Frontal cortex (tissue), 4 donors: ENCODE measurements at places on chromosomes 3 and 15. TPM values are rescaled to one million over a fixed set of nuclear protein-coding genes. Genes with fewer than 3 reads are reported as not detected.

Gene GREM1
- total RNA-seq: 2.4 TPM

Gene QTRT2
- 13.9 TPM for total RNA-seq

Gene INKA1
- total RNA-seq: 14.3 TPM

Gene LRRN1
- total RNA-seq: 24.9 TPM

Gene FSD2
- not detected for total RNA-seq

Gene SNAPC5
- 9.4 TPM for total RNA-seq

Gene GOLGA8R
- 0.82 TPM for total RNA-seq

Gene HCLS1
- 0.82 TPM for total RNA-seq

Gene MESP2
- not detected for total RNA-seq

Gene C2CD4B
- 0.41 TPM for total RNA-seq

Gene PPP1R14D
- total RNA-seq: not detected

Gene SPATA12
- not detected for total RNA-seq

Gene CCRL2
- 0.41 TPM for total RNA-seq

Gene GOLGA6L7
- total RNA-seq: not detected

Gene SPRED1
- total RNA-seq: 70.9 TPM

Gene SHF
- 49.3 TPM for total RNA-seq

Gene GABRR3
- not detected for total RNA-seq

Gene STXBP5L
- total RNA-seq: 11.0 TPM

- peak; percentile 40 for DNase-seq
Observed at GRCh38 chr3:189233225-189233858, 61.6 kb downstream of the TPRG1 start.

DNA sequence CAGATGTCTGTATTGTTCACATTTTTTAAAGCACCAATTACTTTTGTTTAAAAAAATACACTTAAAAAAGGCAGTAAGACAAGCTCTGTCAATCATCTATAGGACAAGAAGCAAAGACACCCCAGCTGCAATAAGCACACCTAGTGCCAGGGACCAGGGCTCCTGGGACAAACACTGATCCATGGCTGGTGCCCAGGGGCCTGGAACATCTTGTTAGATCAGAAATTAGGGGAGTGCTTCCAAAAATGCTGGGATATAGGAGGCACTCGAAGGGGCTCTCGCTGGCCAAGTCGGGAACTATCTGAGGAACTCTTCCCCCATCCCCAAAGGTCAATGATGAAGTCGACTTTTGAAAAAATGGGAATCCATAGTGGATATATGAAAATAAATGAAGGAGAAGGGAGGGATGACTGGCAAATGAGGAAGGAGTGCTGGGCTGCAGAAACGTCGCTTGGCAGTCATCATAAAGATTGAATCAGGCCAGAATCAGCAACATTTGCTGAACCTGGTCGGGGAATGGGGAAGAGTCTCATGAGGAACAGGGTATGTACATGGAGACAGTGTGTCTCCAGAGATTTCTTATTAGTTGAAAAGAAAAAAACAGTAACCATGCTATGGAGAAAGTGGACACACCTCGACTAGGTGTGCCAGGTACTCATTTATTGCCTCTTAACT lies 28.5 kb downstream of the TSPAN3 start:
- no peak for DNase-seq

- no peak for DNase-seq
Observed at GRCh38 chr3:81218023-81218422, 543.4 kb downstream of the GBE1 start.

DNA sequence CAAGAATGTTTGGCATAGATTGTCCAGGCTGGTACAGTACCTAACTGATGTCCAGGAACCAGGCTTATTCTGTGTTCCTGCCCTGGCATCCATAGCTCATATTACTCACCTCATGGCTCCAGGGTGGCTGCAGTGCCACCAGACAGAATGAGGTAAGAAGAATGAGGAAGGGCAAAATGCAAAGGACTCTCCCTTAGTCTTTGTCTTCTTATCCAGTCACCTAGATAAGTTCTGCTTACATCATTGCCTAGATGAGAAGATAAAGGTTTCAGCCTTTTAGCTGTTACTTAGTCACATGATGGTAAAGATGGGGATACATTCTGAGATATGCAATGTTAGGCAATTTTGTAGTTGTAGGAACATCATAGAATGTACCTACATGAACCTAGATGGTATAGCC lies 45.8 kb downstream of the CHP1 start:
- no peak for DNase-seq

- no peak for DNase-seq
Observed at GRCh38 chr15:66565141-66565641, 607 bp downstream of the LCTL start.

GRCh38 chr3:50381383-50381782 lies 22.1 kb upstream of the TMEM115 start:
- DNase-seq: no peak

DNA sequence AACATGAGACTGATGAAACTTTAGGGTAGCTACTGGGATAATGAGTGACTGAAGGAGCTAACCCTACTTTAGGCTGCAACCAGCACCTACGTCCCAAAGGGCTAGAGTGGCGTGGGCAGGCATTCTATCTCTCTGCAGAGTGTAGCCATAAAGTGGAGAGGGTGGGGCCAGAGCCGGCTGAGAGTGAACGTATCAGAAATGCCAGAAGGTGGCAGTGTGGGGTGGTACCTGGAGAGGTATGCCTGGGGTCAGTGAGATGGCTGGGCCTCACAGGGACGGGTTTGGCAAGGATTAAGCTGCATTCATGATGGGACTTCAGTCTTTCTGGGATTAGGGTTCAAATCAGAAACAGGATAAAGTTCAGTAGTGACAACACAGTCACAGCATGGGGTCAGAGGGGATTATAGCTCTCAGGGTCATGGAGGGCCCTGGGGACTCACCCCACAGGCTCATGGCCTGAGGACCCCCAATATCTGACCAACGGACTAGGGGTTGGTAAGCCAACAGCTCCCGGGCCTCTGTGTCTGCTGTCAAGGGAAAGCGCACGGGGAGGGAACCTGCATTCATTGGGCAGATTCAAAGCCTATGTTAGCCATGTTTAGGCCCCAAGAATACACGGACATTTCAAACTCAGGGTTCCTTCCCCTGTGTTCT lies 86.5 kb upstream of the FOXB1 start:
- DNase-seq: no peak

GRCh38 chr3:98322686-98323085 lies 31.0 kb upstream of the OR5K4 start:
- DNase-seq: no peak

- peak; percentile 25 for DNase-seq
Observed at GRCh38 chr3:15602146-15602536, 596 bp downstream of the BTD start.

GRCh38 chr15:98174286-98174685 lies 213.8 kb downstream of the ARRDC4 start:
- no peak for DNase-seq

GRCh38 chr3:31534065-31534425 lies 1.3 kb downstream of the STT3B start:
- DNase-seq: no peak

- DNase-seq: no peak
Observed at GRCh38 chr3:80014576-80014975, 246.8 kb upstream of the ROBO1 start.

- DNase-seq: no peak
Observed at GRCh38 chr3:169324452-169324785, 339.1 kb downstream of the MECOM start.

- no peak for DNase-seq
Observed at GRCh38 chr3:8420612-8421011, 81.0 kb upstream of the LMCD1 start.

GRCh38 chr15:95131131-95131556 lies 899.8 kb downstream of the MCTP2 start:
- no peak for DNase-seq

DNA sequence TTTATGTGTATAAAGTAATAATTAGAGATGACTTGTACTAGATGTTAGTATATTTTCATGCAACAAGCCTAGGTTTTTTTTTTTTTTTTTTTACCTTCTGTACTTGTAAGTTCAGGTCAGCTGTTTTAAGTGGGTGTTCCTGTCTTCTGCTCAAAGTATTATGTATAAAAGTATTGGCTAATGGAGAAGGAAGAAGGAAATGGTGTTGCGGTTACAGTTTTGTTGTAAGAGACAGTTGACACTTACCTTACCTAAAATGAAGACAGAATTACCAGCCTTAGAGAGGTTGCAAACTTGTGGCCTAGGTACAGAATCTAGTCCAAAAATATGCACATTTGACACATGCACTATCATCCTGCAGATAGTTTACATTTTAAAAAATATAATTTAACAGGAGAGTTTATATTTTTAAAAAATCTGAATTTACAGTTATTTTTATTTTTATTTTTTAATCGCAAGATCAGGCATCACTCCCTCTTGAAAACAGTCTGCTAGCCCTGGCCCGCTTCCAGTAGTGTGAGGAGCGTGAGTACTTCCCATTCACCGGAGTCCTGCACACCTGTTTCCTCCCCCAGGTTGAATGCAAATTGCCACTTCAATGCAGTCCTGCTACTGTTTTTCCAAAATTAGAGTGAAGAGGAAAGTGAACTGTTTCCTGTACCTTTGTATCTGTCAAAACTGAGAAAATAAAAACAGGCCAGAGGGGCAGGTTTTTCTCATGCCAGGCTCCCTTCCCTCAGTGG lies 224.3 kb upstream of the SOX2 start:
- DNase-seq: no peak

DNA sequence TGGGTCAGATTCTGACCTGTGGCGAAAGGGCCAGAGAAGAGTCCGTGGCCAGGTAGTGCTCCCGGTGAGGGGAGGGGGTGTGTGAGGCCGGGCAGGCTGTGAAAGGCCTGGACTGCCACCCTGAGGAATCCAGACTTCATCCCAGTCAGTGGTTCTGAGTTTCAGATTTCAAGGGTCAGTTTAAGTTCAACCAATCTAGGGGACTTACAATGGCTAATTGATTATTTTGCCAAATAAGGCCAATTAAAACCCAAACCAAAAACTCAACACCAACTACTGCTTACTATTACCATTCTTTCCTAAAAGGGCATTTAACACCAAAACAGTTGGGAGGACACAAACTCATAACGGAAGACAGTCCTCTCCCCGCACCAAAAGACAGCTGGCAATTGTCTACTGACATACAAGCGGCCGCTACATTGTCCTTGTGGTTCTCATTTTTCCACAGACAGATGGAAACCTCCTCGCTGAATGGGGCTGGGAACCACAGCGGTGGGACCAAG lies 30.5 kb downstream of the TMEM44 start:
- no peak for DNase-seq

DNA sequence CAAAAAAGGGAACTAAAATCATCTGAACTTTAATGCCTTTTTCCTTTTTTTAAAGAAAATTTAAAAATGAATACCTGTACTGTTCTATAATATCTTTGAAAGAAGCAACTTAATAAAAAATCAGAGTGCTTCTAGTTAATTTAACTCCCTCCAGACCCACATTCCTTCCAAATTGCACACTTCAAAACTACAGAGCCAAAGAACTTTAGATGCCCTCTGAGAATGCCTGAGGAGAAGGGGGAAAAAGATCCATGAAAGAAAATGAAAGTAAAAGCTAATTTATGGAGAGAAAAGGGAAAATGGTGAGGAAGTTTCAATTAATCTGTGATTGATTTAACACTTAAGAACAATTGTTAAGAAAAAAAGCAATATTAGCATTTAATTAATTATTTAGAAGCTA lies 1141.6 kb downstream of the IGSF11 start:
- no peak for DNase-seq

- DNase-seq: no peak
Observed at GRCh38 chr3:114484919-114485318, 191.1 kb downstream of the TIGIT start.

DNA sequence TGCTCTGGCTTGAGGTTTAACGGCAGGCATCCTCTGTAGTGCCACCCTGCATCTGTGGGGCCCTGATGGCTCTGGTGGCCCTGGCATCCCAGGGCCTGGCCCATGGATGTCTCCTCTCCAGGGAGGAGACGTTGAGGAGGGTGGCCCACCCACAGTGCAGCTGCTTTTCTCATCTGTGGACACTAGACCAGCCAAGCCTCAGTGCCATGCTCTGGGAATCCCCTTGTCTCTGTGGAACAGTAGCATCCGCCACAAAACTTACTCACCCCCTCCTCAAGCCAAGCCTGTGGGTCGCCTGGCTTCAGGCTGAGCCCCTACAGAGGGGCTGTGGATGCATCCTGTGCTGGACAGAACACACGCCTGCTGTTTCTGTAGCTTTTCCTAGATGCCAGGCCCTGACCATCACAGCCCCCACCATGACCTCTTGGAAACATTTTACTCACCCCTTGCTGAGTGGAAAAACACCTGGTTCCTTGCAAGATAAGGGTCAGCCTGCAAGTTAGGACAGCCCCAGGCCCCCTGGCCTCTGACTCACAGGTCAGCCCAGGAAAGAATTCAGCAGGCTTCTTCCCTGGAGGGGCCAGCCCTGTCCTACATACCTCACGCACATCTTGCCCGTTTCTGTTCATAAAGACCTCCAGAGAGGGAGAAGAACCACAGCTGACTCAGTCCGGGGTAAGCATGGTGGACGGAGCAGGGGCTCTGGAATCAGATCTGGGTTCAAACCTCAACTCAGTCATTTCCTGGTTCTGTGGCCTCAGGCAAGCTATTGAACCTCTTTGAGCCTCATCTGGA lies 19.0 kb downstream of the PAK6 start:
- DNase-seq: no peak

DNA sequence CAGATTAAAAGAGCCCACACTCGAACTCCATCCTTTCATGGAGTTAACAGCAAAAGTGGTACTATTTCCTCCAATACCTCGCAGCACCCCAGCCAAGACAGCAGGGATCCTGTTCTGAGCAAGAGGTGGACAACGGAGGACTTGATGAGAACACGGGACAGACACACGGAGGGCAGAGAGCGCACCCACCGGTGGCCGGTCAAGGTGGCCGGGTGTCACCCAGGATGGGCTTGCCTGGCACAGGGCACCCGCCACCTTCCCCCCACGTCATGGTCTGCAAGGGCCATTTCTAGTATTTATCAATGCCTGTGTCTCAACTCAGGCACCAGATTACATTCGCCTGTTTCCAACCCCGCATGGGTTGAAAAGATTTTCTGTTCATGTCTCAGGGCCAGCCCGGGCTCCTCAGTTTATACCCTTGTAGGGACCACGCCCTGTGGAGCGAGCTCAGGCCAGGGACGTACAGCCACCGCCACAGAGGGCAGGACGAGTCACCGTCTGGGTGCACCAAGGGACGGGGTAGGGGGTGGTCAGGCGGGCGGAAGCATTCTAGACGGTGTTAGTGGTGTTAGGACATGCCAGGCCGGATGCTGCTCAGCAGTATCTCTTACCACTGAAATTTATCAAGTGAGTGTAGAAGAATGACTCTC lies 64.2 kb downstream of the CYFIP1 start:
- DNase-seq: no peak

DNA sequence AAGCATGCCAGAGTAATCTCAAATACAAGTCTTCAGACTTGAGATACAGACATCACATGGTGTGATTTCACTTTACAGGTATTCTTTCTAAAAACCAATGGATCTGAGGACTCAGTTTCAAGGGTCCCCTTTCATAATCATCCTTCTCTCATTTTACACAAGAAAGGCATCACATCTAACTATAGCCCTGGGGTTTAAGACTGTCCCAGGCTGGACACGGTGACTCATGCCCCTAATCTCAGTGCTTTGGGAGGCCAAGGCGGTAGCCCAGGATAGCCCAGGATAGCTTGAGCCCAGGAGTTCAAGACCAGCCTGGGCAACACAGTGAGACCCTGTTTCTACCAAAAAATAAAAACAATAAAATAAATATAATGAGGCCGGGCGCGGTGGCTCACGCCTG lies 36.4 kb downstream of the UBP1 start:
- no peak for DNase-seq

- no peak for DNase-seq
Observed at GRCh38 chr3:178900029-178900646, 171.5 kb downstream of the ZMAT3 start.
